Caudate nucleus (tissue), 63 donors: ENCODE measurements at places on chromosomes 4 and X.

GRCh38 chr4:47704693-47705325, 133.1 kb downstream of the CORIN start:
- DNase-seq = peak; percentile 8

GRCh38 chr4:114093221-114093715, 113.8 kb upstream of the ARSJ start:
- DNase-seq = no peak

DNA sequence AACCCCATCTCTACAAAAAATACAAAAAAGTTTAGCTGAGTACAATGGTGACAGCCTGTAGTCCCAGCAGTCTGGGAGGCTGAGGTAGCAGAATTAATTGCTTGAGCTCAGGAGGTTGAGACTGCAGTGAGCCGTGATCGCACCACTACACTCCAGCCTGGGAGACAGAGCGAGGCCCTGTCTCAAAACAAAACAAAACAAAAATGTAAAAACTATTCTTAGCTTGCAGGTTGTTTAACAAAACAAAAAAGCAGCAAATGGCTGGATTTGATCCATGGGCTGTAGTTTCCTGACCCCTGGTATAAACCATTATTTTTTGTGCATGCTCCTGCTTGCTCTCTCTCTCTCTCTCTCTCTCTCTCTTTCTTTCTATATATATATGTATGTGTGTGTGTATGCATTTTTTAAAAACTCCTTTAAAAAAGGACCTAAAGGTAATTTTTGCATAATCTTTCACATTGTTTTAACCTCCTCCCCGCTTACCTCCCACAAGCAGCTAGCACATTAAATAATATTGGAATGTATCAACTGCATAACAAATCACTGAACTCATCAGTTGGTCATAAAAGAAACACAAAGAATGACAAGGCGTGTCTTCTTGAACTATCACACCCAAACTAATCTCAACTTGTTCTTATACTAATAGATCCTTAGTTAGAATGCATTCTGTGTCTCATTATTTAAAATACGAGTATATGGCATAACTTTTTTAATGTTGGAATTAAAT, 4.8 kb downstream of the AREG start:
- no peak for DNase-seq

- DNase-seq = no peak
Measured at GRCh38 chr4:121156822-121157769, 7.0 kb downstream of the TNIP3 start.

DNA sequence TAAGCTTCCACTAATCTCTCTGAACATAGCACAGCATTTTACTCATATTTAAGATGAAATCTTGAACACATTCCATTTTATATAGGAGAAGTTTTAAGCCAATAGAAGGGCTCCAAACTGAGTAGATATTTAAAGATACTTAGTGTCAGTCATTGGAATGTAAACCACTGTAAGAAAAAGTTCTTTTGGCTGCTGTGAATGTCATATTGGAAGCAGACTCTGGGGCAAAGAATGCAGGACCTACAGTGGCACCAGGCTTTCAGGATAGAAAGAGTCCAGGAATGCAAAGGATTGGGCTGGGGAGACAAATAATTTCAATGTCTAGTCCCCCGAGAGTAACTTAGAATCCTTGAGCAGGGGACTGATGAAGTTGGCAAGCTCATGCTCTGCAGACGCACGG, 1047.7 kb downstream of the STIM2 start:
- no peak for DNase-seq

DNA sequence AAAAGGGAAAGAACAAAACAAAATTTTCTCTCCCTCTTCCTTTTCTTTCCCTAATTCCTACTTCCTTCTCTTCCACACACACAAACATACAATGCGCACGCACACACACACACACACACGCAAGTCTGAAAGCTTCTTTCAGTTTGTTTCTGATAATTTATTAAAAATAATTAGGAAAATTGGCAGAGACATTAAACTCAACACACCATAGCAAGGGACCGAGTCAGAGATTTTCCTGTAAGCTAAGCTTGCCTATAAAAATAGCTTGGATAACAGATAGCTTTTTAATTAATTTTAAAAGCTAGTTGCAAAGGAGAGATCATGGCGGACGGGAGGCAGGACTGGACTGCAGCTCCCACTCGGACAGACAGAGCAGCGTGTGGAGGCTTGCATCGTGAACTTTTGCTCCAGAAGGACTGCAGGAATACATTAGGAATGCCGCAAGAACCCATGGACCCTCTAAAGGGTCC, 92.6 kb upstream of the MAPK10 start:
- no peak for DNase-seq

- no peak for DNase-seq
Measured at GRCh38 chrX:78111140-78111931, 7.3 kb downstream of the PGK1 start.

DNA sequence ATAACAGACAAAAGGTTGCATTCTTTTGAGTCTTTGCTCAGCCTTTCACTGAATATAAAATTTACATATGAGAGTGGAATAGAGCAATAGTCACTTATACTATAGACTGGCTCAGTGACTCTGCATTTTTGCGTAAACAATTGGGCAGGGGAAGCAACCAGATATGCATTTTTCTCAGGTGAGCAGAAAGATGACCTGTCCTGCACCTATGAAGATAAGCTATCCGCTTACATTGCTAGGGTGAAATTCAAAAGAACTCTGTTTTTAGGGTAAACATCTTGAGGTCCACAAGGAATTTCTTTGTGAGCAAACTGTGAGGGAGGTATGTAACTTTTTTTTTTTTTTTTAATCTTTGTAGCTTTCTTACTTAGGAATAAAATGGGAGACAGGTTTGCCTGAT, 602.4 kb upstream of the PRKX start:
- no peak for DNase-seq

- DNase-seq = no peak
Measured at GRCh38 chrX:49754233-49754857, 58.6 kb upstream of the PAGE1 start.

- DNase-seq = no peak
Measured at GRCh38 chrX:44480591-44480990, 62.1 kb downstream of the FUNDC1 start.

DNA sequence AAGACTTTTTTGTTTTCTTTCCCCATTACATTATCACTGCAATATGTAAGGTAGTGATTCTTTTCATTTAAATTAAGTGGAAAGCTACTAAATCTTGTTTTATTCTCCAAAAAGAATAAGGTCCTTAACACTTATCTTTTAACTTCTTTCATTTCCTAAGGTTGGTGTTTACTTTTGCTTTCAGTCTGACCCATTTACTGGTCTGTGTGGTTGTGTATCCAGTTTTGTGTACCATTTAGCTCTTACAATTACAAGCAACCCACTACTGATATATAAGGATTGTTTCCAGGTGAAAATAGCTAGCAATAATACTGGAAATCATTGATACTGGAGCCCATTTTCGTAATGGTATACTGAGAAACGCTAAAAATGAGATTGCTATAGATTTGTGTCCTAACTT, 123.1 kb upstream of the CXorf66 start:
- DNase-seq = no peak

GRCh38 chr4:98481167-98481566, 177.2 kb downstream of the TSPAN5 start:
- DNase-seq = peak; percentile 10

GRCh38 chr4:7978489-7978888, 38.8 kb upstream of the AFAP1 start:
- no peak for DNase-seq

DNA sequence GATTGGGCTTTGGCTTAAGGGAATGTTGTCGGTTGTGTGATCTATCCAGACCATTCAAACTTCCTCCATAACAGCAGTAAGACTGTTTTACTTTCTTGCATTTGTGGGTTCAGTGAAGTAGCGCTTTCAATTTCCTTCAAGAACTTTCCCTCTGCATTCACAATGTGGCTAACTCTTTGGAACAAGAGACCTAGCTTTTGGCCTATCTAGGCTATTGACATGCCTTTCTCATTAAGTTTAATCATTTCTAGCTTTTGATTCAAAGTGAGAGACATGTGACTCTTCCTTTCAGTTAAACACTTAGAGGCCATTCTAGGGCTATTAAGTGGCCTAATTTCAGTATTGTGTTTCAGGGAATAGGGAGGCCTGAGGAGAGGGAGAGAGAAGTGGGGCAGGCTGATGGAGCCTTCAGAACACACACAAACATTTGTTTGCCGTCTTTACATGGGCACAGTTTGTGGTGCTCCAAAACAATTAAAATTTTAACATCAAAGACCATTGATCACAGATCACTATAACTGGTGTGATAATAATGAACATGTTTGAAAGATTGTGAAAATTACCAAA, 34.1 kb downstream of the ADH5 start:
- no peak for DNase-seq

DNA sequence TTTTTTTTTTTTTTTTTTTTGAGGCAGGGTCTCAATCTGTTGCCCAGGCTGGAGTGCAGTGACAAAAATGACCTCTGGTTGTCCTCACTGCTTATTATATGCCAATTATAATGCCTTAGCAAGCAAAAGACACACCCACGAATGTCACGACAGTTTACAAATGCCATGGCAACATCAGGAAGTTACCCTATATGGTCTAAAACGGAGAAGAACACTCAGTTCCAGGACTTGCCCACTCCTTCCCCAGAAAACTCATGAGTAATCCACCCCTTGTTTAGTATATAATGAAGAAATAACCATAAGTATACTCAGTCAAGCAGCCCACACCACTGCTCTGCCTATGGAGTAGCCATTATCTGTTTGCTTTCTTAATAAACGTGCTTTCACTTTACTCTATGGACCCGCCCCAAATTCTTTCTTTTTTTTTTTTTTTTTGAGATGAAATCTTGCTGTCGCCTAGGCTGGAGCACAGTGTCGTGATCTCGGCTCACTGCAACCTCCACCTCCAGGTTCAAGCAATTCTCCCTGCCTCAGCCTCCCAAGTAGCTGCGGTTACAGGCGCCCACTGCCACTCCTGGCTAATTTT, 106.2 kb downstream of the SMIM20 start:
- no peak for DNase-seq

DNA sequence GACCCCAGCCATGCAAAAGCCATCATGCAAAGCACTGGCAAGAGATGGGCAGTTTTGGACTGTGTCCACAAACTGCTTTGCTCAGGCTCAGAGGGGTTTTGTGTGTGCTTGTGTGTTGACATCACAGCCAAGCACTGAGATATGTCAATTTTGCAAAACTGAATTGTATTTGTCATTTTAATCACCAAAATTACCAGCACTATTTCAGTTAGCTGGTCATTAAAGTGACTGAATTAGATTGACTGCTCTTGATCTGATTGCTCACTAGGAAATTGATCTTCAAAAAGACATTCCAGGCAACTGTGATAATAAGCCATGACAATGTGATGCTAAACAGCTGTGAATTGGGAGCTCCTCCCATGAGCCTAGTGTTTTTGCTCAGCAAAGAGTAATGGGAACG, 337.3 kb upstream of the GNPDA2 start:
- no peak for DNase-seq

- no peak for DNase-seq
Measured at GRCh38 chr4:80033581-80033980, 39.4 kb downstream of the ANTXR2 start.

- DNase-seq = no peak
Measured at GRCh38 chr4:2045518-2045951, 13.6 kb upstream of the NAT8L start.

GRCh38 chr4:186078981-186079638, 10.2 kb downstream of the TLR3 start:
- no peak for DNase-seq

DNA sequence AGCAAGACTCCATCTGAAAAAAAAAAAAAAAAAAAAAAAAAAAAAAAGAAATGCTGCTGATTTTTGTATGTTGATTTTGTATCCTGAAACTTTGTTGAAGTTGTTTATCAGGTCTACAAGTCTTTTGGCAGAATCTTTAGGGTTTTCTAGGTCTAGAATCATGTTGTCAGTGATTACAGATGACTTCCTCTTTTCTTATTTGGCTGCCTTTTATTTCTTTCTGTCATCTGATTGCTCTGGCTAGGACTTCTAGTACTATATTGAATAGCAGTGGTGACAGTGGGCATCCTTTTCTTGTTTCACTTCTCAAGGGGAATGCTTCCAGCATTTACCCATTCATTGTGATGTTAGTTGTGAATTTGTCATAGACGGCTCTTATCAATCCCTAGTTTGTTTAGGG, 334.4 kb downstream of the SPRY1 start:
- no peak for DNase-seq

DNA sequence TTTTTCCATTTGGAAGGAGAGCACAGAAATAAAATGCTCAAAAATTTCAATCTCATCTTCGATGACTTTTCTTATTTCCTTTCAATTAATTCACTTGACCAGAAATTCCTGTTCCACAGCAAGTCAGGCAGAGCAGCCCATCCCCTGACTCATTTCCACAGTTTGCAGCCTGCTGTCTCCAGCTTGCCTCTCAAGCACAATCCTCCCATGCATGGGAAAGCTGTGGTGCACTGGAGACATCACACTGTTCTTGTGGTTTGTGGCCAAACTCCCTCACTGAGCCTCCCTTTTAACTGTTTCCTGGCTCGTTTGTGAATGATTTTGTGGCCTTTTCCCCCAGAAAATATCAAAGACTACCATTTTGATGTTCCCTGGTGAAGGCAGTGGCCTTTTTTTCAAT, 114.0 kb upstream of the ENPEP start:
- no peak for DNase-seq

- no peak for DNase-seq
Measured at GRCh38 chrX:7062276-7062675, 85.2 kb upstream of the STS start.

GRCh38 chr4:22179124-22179874, 230.7 kb upstream of the KCNIP4 start:
- no peak for DNase-seq

DNA sequence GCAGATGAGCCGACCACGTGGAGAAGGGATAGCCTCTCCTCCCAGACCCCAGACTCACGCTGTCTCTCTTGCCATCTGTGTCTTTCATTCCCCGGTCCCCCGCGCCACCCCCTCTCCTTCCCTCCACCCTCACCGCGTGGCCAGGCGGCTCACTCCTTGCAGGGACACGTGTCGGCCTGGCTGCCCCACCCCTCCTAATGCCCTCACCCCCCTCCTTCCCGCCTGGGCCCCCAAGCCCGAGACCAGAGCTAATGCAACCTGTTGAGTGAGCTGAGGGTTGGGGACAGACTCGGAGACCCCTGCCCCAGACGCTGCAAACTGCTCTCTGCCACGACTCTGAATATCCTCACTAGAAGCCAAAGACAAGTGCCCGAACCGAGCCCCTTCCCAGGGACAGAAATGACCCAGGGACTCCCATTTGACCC, 1.8 kb downstream of the SLC38A5 start:
- DNase-seq = no peak

GRCh38 chr4:4719436-4719835, 140.0 kb upstream of the MSX1 start:
- DNase-seq = peak; percentile 63
